AG10803 (cell line): ENCODE measurements at places on chromosomes 11 and 22.

- no peak for DNase-seq
These were observed 98.0 kb downstream of the PRR5L start for GRCh38 chr11:36394056-36394455.

- DNase-seq = no peak
These were observed 24.9 kb upstream of the WNT11 start for GRCh38 chr11:76231121-76231738.

GRCh38 chr11:102451041-102451680, 1.4 kb downstream of the TMEM123 start:
- no peak for DNase-seq

DNA sequence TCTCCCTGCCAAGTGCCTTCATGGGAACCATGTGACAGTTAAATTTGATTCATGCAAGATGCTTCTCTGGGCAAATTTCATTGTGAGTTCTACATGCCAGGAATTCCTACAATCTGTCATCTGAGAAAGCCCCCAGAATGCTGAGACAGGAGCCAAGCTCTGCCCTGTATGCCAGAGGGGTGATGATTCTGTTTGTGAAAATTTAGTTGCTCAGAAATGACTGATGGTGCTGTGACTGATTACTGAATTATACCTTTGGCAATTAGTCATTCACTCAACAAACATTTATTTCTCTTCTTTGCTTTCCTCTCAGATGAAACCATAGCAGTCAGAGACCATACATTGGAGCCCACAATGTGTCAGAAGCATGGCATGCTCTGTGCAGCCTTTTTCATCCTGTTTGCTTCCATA, 69.0 kb upstream of the ZBED5 start:
- DNase-seq = peak; percentile 38

DNA sequence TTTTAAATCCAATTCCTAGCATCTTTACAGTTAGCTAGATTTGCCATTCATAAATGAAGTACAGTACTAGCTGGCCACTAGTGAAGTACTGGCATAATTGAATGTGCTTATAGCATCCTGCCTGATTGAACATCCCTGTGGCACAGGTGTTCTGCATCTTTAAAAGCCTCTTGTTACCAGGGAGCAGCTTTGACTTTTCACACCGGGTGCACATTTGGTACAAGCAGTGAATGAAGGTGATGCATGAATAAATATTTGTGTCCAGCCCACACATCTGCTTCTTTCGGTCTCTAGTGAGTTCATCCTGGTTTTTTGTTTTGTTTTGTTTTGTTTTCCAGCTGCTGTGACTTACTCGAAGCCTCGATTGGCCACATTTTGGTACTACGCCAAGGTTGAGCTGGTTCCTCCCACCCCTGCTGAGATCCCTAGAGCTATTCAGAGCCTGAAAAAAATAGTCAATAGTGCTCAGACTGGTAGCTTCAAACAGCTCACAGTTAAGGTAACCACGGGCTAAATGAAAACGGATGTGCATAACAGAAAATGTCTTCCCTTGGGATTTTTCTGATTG, 5.3 kb downstream of the ATP5MG start:
- peak; percentile 55 for DNase-seq

DNA sequence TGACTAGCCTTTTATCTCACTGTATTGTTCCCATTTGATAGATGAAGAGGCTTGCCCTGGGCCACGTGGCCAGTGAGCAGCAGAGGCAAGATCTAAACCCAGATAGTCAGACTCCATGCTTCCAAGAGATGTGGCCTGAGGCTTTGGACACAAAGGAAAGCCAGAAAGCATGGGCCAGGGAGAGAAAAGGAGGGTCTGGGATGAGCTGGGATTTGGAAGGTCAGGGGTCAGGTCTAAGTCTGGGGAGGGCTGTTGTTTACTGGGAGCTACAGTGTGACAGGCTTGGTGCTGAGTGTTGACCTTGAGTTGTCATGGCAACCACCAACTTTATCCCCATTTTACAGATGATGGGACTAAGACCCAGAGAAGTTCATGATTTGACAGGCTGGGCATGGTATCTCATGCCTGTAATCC, 2.1 kb downstream of the SLC35E4 start:
- DNase-seq = no peak

DNA sequence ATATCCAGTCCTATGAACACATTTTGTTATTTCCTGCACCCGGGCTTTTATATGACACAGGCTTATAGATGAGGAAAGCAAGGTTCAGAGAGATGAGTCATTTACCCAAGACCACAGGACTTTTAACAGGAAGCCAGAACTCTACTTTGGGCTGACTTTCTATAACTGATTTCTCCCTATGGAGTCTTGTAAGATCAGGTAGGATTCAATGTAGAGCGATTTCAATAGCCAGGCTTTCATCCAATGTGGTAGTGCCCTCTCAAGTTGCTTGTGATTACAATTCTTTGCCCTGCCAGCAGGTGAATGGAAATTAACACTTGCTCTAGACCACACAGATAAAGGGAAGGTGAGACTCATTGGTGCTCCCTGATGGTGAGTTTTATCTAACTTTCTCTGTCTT, 378.3 kb downstream of the INSC start:
- DNase-seq = no peak

- DNase-seq = no peak
These were observed 42.4 kb upstream of the WNT7B start for GRCh38 chr22:46019351-46019750.

DNA sequence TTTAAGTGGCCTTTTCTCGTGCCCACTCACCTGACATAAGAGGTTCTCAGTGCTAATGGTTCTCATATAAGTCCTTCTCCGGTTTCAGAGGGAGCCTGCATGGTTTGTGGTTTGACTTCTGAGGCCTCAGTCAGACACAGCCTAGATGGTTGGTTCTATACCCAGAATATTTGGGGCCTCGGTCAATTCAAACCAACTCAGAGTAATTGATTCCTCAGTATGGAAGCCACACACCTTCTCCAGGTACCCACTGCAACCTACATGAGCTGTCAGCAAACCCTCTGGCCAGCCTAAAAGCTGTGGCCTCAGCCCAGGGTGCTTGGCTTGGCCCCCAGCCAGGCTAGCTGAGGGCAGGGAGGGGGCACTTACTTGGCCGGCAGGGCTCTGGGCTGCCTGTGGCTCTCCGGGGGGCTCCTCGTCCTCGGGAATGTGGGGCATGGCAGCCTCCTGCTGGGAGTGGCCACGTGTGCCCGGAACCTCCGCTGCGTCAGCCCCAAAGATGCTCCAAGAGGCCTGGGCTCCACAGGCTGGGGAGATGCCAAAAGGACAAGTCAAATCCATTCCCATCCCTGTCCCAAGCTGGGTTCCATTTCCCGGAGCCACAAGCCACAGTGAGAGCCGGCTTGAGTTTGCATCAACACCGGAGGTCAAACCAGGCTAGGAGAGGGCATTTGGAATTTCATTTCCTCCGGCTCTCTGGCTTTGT, 41.7 kb downstream of the IRAG1 start:
- DNase-seq = no peak

DNA sequence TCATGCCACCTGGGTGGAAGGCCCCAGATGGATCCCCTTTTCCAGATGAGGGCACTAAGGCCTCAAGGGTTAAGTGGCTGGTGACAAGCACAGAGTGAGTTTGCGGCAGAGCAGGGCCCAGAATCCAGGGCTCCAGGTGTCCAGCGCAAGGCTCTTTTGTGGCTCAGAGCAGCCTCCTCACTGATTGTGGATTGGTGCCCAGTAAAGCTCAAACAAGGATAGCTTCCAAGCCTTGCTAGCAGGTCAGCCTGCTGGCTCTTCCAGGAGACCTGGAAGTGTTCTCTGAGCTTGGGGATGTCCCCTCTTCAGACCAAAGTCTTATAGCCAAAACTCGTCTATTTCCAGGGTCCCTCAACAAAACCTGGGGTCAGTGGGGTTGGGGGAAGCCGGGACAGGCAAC, 167.6 kb upstream of the SYT13 start:
- DNase-seq = no peak

- no peak for DNase-seq
These were observed 60.1 kb upstream of the MPEG1 start for GRCh38 chr11:59272771-59273372.

DNA sequence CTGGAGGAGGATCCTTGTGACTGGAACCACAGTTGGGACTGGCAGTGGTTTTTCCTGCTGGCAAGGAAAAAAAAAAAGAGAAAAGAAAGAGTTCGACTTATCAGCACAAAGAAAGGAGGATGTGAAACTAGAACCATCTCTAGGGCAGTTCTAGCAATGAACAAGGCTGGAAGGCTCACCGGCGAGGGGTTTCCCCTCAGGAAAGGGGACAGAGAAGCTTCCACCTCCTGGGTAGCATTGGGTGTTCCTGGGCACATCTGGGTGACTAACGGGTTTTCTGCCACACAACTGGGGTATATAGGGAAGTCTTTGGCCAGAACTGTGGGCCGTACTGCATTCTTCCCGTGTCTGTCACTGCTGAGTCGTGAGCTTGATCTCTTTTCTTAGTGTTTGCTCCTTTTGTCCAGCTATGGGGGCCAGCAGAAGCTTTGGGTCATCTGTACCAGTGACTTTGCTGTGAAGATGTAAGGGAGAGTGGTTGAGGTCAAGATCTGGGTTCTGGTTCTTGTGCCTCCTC, 109.4 kb upstream of the OR4B1 start:
- DNase-seq = peak; percentile 65

GRCh38 chr22:35399114-35399677, 744 bp upstream of the MCM5 start:
- no peak for DNase-seq

GRCh38 chr11:78564490-78565467, 9.9 kb downstream of the NARS2 start:
- DNase-seq = peak; percentile 77

DNA sequence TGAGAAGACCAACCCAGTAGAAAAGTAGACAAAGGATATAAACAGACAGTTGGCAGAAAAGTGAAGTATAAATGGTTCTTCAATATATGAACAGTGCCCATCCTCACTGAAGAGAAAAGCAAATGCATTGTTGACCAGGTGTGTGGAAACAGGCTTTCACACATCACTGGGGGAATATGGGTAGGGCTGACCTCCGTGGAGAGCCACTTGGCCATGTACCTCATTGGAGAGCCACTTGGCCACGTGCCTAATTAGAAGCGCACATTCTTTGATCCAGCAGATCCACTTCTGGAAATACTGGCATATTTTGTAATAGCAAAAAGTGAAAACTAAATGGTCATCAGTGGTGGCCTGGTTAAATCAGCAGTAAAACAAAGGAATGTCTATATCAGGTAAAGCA, 43.2 kb downstream of the PPP6R3 start:
- no peak for DNase-seq

DNA sequence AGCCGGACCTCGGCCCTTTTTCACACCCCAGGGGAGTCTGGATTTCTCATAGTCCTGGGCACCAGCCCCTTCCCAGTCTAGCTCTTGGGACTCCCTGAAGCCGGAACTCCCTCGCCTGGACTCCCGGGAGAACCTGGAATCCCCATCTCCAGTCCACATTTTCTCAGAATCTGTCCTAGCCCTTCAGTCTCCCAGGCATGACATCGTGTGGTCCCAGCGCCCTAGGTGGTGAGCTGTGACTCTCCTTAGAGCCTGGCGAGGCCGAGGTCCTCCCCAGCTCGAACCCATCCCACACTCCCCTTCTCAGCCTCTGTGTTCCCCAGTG, 673 bp upstream of the DUSP18 start:
- no peak for DNase-seq

DNA sequence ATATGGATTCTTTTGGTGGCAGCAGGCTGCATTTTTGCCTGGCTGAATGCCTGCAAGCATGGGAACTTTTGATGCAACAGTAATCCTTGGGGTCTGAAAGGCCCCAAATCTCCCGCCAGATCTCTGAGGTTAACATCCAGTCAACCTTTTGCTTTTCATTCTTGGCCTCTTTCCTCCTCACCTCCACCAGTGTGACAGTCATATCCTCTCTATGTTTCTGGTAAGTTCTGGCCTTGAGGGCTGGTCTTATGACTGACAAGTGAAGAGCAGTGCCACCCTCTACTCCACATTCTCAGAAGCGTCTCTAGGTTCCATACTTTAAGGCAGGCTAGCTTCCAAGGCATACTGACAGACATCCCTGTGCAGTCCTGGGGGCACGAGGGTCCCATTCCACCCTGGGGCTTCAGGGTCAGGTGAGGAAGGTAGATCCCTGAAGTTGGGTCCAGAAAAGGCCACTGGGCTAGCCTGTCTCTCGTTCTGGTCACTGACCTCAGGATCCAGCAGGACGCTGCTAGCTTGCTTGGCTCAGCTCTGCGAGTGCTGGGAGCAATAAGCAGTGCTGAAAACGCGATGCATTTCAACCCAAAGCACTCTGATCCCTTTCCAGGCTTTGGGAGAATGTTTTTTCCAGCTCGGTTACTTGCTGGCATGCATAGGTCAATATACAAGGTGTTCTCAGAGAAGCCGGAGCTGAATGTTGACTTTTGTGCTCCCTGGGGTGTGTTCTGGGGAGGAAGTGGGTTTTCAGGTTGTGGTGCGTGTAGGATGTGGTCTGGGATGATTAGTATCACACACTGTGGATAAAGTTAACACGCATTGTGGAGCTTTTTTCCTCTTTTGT, 75.2 kb downstream of the PTPRJ start:
- DNase-seq = no peak

- peak; percentile 25 for DNase-seq
These were observed 1.2 kb downstream of the DDX6 start for GRCh38 chr11:118789501-118790356.

DNA sequence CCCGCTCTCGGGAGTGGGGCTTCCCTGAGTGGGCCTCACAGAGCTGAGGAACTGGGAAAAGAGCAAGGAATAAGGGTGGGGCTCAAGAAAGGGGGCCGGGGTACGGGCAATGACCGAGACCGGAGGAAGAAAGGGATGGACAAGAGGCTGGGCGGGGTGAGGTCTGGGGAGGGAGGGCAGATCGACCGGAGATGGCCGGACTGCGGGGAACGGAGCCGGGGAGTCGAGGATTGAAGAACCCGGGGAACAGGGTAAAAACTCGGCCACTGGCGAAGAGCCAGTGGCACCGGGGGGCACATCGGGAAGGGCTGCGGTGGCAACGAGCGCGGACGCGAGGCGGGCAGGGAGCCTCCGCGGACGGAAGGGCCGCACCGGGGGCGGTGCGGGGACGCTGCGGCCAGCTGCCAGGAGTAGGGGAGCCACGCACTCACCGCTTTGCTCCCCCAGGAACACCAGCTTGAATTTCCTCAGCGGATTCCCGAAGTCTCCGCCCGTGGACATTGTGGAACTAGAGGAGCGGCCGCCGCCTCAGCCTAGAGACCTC, 667 bp downstream of the RAB6A start:
- peak; percentile 30 for DNase-seq

GRCh38 chr11:70353329-70353728, 45.0 kb upstream of the CTTN start:
- DNase-seq = no peak

- no peak for DNase-seq
These were observed 312.3 kb downstream of the CTTN start for GRCh38 chr11:70710601-70711000.
